ENCODE measurements at places on chromosomes 2 and 18.
A peak's percentile ranks its signal among the peaks of the same experiment; 100 is the strongest.

- peak; percentile 24 for DNase-seq
Observed at GRCh38 chr2:9782197-9782719, 61.0 kb upstream of the TAF1B start.

DNA sequence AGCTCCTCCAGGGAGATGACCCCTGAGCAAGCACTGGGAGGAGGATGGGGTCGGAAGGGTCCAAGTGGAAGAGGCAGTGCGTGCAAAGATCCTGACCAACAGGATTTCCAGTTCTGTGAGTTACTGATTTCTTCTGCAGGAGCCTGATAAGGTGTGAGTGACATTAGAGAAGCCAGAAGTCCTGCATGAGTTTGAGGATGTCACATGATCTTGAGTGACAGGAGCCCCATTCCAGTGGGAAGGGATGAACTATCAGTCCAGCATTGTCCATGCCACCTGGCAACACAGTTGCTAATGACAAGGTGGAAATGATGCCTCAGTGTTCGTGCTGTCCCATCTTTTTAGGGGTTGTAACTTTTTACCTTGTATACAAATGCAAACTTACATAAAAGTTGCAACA is 285.1 kb upstream of the HDAC4 start:
- DNase-seq: no peak

- DNase-seq: no peak
Observed at GRCh38 chr2:235008584-235009044, 56.8 kb downstream of the SH3BP4 start.

- DNase-seq: no peak
Observed at GRCh38 chr2:63763391-63763941, 78.2 kb upstream of the UGP2 start.

- no peak for DNase-seq
Observed at GRCh38 chr2:237599465-237600110, 9.1 kb upstream of the RAB17 start.

DNA sequence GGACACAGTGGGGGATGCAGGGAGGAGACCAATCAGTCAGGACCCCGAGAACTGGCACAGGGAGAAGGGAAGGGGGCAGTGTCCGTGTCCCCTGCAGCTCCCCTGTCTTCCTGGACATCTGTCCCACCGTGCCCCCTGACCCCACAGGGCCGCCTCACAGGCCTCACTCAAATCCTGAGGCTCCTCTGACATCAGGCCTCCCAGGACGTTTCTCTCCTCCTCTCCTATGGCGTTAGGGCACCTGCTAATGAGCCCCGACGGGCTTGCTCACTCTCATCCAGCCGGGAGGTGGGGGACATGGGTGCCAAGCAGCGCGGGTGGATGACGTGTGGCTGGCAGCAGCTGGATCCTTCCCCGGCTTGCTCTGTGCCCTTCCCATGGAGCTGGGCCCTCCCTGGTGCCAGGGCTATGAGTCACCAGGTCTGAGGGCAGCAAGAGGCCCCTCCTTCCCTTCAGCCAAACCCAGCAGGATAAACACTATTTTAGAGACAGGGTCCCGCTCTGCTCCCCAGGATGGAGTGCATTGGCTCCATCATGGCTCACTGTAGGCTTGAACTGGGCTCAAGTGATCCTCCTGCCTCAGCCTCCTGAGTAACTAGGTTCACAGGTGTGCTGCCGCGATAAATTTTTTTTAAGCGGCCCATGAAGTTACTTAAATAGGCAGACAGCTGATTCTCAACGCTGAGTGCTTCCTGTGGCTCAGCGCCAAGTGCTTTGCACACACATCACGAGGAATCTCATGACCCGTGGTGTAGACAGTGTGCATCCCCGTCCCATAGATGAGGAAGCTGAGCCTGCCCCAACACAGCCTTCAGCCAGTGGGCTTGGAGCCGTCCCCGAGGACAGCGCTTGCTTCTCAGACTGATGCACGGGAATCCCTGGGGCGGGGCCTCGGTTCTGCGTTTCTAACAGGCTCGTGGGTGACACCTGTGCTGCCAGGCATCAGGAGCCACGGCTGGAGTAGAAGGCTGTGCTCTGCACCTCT is 64.5 kb upstream of the HDAC4 start:
- no peak for DNase-seq

- DNase-seq: no peak
Observed at GRCh38 chr2:224401641-224402342, at the start of gene FAM124B. TSS of gene FAM124B (minus strand) at chr2:224402107. CDS start at chr2:224401768, 339 bp downstream.

DNA sequence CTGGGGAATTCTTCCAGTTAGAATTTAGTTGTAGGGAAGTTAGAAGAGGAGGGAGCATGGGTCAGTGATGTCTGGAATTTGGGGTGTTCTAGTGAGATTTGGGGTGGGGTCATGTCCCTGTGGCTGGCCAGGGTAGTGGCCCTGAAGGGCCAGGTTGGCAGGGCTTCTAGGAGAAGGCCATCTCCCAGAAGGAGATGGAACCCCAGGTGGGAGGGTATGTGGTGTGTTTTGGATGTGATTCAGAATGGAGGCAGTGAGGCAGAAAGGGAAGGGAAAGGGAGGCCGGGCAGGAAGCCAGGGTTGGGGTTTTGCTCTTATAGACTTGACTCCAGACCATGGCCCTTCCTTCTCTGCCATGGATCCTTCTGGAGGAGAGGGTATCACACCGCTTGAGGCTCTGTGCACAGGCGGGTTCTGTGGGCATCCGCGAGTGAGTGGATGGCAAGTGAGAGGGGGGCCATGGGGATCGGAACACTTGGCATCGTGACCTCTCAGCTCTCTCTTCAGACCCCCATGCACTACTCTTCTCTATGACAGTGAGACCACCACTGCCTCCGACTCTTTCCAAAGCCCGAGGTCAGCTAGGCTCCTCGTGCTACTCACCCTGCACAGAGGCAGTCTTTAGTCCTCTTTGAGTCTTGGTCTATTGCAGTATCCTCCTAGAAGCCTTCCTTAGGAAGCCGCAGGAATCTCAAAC is 7.3 kb downstream of the GREB1 start:
- no peak for DNase-seq

DNA sequence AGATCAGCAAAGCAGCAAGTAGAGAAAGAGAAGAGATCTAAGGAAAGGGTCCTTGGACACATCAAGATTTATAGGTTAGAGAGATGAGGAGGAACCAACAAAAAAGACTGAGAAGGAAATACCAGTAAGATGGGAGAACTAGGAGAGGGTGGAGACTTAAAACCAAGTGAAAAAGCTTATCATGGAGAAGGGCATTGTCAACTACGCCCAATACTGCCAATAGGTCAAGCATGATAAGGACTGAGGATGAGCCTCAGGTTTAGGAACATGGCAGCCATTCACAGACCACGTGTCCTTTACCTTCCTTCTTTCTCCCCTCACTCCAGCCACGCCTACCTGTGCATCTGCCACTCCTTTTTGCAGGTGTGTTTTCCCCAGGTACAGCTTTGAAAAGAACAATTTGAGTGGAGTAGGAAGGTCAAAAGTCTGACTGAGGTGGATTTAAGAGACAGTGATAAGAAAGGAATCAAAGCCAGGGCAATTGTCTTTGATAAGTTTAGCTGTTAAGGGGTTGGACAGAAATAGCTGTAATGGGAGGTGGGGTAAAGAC is 238.7 kb downstream of the STK39 start:
- DNase-seq: no peak

DNA sequence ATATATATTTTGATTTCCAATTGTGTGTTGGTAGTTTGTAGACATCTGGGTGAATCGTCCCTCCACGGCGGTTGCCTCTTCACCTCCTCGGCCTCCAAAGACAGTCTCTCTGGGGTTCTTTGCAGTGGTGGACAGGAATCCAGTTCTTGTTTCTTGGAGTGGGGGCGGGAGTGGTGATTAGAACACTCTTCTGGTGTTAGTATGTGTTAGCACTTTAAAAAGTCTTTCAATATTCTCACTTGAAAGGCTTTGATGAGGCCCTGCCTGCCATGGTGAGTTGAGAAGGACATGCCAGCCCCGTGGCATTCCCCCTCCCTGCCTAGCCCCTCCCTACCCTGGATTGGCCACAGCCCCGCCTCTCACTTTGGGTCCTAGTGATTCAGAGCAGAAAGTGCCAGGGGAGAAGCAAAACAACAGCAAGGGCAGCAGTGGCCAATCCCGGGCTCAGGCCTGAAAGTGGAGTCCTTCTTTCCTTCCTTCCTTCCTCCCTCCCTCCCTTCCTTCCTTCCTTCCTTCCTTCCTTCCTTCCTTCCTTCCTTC is 316.8 kb upstream of the HS6ST1 start:
- no peak for DNase-seq

GRCh38 chr2:236853585-236854051 is 232.1 kb upstream of the COPS8 start:
- DNase-seq: no peak

- DNase-seq: no peak
Observed at GRCh38 chr2:196980001-196980400, 53.5 kb upstream of the PGAP1 start.

- DNase-seq: no peak
Observed at GRCh38 chr2:208186465-208186864, 3.4 kb downstream of the C2orf80 start.

GRCh38 chr2:171540437-171540836 is 18.2 kb downstream of the CYBRD1 start:
- no peak for DNase-seq

DNA sequence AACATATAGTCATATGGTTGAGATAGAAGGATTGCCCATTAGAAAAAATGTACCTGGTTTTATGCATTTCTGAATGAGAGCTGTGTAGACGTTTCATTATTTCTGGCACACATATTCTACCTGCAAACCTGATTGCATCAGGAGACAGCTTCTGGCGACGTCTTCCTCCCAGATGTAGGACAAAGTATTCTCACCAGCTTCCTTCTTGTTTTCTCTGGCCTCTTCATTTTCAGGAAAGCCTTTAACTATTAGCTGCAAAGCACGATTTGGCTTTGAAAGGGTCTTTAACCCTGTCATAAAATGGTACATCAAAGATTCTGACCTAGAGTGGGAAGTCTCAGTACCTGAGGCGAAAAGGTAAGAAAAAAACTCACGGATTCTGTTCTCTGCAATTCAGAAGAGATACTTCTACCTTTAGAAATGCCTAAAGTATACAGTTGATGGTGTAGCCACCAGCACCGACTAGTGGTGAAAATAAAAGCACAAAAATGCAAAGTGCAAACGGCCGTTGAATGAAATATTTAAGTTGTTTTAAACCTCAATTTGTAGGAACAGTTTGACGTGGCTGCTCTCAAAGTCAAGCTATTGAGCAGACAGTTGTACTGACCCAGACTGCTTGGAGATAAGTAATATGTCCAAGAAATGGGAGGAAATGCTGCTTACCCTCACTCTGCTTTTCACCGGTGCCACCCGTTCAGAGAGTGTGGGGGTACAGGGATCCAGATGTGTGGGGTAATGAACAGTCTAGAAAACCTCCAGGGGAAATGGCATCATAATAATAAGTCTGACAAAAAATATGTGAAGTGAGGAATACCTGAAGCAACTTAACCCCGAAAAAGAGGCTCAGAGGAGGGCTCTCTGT is 20.2 kb downstream of the IL18RAP start:
- DNase-seq: no peak

GRCh38 chr18:35949090-35949489 is 23.4 kb upstream of the RMP24 start:
- no peak for DNase-seq

DNA sequence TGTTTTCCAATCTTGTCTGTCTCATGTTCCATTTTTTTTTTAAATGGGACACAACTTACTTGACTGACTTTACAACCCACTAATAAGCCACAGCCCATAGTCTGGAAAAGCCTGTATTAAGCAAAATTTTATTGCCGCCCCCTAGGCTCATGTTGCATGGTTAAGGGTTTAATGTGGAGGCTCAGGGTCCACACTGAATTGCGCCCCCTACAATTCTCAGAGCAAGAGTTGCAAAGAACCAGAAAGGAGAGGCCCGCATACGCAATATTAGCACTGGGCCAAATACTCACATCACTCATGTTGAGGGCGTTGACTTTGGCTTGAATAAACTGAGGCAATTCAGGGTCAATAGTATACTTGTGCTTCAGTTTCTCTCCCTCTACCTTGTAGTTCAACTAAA is 65.5 kb downstream of the NEB start:
- no peak for DNase-seq
